ENCODE measurements at places on chromosomes 7 and 10.

DNA sequence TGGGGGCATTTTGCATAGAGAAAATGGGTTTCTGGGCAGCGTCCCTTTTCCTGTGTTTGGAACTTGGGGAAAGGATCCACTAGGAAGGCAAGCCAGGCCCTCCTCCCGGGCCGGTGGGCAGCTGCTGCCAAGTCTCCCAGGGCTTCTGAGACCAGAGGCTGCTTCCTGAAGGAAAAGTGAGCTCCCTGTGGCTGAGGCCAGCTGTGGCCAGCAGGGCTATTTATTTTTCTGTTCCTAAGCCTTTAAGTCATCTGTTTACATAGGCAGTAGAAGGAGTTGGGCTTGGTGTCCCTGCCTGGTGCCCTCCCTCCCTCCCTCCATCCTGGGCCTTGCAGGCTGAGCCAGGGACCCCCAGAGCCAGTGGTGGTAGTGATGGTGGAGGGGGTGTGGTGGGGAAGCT, 70.5 kb upstream of the COL13A1 start:
- DNase-seq = no peak

- DNase-seq = no peak
Measured at GRCh38 chr7:101589052-101589451, 40.0 kb downstream of the MYL10 start.

GRCh38 chr10:113059371-113059780, 109.3 kb downstream of the TCF7L2 start:
- DNase-seq = no peak

DNA sequence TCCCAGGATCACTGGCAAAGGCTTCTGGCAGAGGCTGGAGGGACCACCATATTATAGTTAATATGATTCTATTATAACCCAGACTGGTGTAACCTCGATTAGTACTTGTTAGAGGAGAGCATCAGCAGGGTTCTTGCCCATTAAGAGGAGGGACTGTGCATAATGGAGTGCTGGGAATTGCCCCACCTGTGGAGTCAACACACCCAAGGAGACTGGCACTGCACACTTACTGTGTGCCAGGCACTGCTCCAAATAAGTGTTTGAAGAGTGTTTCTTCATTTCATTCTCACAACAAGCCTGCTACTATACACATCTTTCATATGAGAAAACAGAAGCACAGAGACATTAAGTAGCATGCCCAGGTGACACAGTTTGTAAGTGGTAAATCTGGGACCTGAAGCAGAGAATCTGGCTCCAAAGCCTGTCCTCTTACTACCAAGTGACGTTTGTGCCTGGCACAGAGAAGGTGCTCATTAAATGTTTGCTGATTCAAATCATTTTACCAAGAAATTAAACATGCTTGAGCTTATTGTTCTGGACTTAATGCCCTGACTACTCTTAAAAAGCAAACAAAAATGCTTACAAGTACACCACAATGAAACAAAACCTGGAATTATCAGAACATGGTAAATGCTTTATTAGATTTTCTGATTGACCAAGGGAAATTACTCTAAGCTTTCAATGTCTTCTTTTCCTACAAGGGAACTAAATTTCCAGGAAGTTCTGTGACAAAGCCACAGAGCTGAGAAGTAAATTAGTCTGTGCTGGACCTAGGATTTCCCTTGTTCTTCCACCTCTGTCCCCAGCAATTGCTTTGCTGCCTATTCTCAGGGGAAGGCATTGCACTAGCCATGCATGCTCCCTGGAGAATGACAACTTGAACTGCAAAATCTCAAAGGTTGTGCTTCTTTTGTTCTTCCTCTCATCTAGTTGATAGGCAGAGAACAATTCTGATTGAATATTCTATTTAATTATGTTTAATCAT, 809 bp downstream of the SLC13A1 start:
- no peak for DNase-seq

- no peak for DNase-seq
Measured at GRCh38 chr10:101487399-101487798, 100.7 kb downstream of the POLL start.

All from GF-D8 (cell line).